ENCODE measurements at places on chromosomes 11 and 22.

DNA sequence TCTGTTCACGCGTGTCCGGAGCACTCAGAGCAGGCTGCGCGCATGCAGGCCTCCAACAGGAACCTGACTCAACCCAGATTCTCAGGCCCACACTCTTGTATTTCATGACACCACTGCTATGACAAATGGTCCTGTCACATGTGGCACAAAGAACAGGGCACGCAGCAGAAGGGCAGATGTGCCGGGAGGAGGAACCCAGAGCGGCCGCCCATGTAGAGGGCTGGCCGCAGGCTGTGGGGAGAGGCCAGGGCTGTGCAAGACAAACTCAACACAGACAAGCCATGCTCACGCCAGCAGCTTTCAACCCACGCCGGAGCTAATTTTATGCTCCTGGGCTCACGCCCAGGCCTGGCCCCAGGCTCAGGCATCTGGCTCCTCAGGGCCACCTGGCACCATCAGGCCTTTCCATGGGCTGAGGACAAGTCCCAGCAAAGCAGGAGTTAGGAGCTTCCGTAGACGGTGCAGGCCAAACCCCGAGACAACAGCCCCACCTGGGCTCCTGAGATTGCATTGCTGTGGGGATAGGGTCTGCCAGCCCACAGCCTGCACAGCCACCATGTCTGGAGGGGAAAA is 40.0 kb downstream of the DUSP8 start:
- DNase-seq = no peak

GRCh38 chr11:10522921-10523320 is 18.1 kb downstream of the RNF141 start:
- DNase-seq = no peak

GRCh38 chr11:68164437-68164836 is 43.2 kb upstream of the CHKA start:
- DNase-seq = no peak

- DNase-seq = no peak
These were observed 163.4 kb upstream of the SYN3 start for GRCh38 chr22:33221568-33221967.

- no peak for DNase-seq
These were observed 24.7 kb downstream of the PACSIN2 start for GRCh38 chr22:42990131-42990838.

- DNase-seq = no peak
These were observed 354.3 kb downstream of the BUD13 start for GRCh38 chr11:116418388-116419041.

DNA sequence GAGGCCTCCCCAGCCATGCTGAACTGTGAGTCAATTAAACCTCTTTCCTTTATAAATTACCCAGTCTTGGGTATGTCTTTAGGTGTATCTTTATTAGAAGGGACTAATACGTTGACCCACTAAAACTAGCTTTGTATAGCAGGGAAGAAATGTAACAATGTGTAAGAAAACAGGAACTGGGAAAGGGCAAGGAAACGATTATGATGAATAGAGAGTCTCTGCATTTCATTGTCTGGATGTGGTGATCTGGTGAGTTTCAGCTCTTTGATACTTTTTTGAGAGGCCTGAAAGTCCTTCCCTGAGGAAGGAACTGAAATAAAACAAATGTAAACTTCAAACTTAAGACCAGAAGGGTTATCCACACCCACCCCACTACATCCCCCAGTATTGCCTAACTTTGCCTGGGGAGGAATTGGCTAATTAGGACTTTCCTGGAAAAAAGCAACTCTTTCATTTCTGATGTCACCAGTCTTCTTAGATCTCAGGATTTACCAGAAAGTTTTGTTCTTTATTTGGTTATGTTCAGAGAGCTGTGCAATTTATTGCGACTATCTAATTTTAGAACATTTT is 119.0 kb downstream of the LDLRAD3 start:
- DNase-seq = no peak

DNA sequence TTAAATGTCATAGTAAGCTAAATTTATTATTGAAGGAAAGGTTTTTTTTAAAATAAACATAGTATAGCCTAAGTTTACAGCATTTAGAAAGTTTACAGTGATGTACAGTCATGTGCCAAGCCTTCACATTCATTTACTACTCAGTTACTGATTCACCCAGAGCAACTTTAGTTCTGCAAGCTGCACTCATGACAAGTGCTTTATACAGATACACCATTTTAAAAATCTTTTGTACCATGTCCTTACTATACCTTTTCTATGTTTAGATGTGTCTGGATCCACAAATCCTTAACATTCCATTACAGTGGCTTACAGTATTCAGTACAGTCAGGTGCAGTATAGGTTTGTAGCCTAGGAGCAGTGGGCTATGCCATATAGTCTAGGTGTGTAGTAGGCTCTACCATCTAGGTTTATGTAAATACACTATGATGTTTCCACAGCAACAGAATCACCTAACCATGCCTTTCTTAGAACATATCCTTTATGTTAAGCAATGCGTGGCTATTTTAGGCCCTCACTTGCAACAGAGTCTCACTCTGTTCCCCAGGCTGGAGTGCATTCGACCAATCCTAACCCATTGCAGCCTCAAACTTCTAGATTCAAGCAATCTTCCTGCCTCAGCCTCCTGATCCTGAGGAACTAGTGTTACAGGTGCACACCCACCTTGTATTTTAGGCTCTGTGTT is 79.5 kb upstream of the SLC25A18 start:
- no peak for DNase-seq

DNA sequence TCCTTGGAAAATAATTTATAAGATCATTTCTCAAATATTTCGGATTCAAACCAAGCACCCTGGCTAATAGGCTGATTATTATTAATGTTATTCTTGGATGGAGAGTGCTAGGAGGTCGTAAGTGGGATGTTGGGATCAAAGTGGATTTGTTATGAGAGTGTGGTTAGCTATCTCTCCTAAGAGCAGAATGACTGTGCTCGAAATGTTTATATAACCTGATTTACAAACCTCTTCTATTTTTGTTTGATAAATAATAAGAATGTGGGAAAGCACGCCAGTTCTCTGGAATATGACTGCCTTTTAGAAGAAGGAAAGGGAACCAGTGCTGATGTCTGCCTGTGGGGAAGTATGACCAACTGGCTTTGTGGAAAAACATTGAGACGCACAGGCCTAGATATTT is 527.5 kb downstream of the NTM start:
- no peak for DNase-seq

GRCh38 chr22:22706253-22706915 is 62.0 kb downstream of the GGTLC2 start:
- DNase-seq = no peak

DNA sequence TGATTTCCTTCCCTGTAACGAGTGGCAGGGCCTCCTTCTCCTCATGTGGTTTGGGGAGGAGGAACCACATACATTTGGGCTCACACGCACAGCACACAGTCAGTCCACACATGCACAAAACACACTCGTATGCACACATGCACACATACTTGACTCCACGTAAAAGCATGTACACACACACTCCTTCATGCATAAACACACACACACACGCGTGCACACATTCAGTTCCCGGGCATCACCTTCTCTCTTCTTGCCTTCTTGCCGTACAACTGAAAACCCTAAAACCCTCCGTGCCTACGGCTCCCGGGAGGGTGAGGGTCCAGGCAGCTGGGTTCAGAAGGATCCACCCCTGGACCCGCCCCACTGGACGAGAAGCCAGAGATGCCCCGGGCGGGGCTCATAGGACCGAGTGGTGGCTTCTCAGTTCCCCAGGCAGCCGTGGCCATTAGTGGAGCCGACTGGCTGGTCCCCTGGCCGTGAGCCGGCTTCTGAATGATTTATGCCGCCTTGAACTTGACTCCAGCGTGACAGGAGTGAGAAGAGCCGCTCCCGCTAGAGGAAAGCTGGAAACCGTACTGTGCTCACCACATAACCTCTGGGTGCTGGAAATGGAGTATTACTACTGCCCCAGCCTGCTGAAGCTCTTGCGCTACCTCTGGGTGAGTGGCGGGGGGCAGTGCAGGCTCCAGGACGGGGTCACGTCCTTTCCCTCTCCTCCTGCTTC is 117.4 kb downstream of the KIAA1671 start:
- DNase-seq = no peak

GRCh38 chr11:58058276-58059006 is 27.7 kb downstream of the OR6Q1 start:
- DNase-seq = no peak

DNA sequence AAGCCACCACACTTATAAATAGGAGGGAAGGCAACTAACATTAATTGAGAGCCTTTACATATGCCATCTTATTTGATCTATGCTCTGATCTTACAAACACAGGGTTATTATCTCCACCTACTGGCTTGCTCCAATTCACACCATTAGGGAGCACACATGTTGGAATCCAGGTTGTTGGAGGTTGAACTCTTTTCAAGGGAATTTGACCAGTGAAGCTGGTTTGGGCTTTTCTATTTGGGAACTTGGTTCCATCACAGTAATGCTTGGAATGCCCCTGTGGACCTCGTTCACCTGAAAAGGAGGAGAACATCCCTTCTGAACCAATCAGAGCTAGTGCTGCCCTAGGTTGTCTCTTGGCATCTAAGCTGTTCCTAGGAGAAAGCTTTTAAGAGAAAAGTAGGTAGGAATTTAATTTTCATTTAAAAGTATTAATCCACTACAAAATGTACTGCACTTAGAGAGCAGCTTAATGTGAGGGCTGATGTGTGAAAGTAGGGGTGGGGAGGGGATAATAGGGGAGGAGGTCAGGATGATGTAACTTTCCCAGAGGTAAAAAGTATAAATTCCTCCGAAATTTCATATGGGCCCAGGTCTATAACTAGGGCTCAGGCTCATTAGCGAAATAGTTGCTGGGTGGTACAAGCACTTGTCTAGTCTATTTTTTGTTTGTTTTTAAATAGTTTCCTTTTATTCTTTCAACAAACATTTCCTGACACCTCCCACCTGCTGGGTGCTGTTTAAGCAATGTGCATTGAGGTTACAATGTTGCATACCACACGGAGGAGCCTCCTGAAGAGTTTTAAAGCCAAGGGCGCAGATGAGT is 7.6 kb upstream of the MICAL2 start:
- no peak for DNase-seq

DNA sequence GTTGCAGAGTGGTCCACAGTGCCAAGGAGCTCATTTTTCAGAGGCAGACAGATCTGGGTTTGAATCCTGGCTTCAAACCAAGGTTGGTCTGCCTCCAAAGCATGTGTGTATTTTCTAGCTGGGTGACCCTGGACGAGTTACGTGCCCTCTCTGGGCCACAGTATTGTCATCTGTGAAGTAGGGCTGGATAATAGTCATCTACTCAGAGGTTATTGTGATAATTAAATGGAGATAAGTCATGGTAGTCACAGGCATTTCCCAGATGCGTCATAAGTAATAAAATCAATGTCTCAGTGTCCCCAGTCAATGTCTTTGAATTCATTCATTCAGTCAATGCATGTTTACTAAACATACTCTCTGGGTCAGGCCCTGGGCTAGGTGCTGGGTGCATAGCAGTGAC is 8.6 kb downstream of the OMP start:
- DNase-seq = no peak

DNA sequence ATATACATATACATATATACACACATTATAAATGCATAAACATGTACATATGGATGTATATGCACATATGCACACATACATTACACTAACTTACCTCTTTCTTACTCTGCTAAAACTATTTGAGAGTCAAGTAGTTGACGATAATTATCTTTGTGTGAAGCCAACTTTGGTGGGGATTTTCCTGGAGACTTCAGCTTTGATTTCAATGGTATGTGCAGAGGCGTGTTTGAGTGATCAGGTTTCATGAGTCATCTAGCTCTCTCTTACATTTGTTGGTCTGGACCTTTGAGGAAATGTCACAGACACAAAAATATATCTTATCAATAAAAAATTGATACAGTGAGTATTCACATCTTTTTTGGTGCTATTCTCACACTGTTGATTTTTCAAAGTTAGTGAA is 769.1 kb upstream of the LUZP2 start:
- DNase-seq = no peak

DNA sequence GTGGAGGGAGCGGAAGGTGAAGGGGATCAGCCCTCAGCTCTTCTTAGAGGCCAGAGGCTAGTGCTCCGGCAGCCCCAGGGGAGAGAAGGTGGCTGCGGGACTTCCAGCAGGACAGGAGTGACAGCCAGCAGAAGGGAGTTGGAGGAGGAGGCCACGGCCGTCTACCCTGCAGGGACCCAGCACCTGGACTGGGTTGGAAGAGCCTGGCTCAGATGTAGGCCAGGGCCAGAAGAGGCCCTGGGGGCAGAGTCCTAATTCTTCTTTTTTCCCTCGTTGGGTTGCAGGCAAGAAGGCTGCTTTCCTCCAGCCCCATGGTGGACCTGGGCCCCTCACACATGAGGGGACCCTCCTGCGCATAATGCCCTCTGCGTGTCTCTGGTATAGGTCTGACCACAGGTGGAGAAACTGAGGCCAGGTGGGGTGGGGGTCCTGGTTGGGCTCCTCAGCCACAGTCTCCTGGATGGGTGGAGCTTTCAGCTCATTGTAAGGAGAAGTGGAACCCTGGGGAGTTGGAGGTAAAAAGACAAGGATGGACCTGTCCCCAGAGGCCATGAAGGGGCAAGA is 2.3 kb upstream of the MCAM start:
- DNase-seq = no peak

GRCh38 chr11:60485987-60486386 is 6.6 kb upstream of the MS4A12 start:
- DNase-seq = no peak

- DNase-seq = no peak
These were observed 4.6 kb downstream of the DCHS1 start for GRCh38 chr11:6650980-6651379.

DNA sequence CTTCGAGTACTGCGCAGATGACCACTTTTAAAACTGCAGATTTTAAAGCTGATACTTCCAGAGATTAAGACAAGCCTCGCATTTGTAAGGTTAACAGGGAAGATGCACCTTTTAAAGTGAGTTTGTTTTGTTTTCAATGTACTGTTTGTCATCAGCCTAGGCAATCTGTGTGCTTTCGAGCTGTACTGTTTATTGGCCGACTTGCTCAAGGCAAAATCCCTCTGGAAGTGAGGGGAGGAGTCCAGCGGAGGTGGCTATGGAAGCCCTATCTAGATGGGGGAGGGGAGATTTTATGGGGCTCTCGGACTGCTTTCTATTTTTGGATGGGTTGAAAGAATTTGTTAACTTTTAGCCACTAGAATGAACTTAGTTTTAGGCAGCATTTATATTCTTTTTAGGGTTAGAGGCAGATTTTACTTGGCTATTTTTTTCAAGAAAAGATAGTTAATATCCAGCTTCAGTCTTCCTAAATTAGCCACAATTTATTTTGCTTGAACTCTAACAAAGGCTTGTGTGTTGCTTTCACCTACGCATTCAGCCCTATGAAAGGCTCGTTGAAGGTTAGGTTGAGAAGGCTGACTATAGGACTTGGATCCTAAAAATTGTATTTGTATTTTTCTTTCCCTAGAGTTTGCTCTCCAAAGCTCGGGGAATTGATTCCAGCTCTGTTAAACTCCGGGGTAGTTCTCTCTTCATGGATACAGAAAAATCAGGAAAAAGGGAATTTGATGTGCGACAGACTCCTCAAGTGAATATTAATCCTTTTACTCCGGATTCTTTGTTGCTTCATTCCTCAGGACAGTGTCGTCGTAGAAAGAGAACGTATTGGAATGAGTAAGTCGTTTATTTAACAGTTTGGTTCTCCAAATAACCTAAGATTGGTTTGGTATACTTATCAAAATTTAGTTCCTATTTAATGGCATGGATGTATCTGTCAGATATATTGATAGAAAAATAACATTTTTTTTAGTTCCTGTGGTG is 2.1 kb downstream of the WEE1 start:
- no peak for DNase-seq

GRCh38 chr11:128970598-128971190 is 28.0 kb upstream of the TP53AIP1 start:
- DNase-seq = no peak
